Stimulated activated CD4-positive, alpha-beta T cell treated with anti-CD3 and anti-CD28 coated beads, Interleukin-4, amount 100 ng/mL, for 48 hours (primary cell): ENCODE measurements at places on chromosomes 11 and 22.

GRCh38 chr22:20106205-20106848 is 9.6 kb upstream of the RANBP1 start:
- DNase-seq: no peak

GRCh38 chr22:17319546-17319945 is 49.7 kb upstream of the CECR2 start:
- no peak for DNase-seq

DNA sequence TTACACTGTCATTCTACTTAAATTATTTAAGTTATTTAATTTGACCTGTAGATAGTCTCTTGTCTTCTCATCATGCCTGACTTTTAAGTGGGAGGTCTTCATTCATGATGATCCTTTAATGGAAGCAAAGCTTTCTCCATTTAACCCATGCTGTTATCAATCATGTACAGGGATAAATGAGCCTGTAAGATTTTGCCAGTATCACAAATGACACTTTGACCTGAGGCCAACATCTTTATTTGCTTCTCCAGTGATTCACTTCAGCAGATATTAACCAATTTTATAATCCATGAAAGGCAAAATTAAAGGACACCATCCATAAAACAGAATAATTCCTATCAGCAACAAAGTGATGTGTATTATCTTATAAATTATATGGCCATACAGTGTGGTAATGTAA is 7.7 kb downstream of the CCDC73 start:
- DNase-seq: no peak

DNA sequence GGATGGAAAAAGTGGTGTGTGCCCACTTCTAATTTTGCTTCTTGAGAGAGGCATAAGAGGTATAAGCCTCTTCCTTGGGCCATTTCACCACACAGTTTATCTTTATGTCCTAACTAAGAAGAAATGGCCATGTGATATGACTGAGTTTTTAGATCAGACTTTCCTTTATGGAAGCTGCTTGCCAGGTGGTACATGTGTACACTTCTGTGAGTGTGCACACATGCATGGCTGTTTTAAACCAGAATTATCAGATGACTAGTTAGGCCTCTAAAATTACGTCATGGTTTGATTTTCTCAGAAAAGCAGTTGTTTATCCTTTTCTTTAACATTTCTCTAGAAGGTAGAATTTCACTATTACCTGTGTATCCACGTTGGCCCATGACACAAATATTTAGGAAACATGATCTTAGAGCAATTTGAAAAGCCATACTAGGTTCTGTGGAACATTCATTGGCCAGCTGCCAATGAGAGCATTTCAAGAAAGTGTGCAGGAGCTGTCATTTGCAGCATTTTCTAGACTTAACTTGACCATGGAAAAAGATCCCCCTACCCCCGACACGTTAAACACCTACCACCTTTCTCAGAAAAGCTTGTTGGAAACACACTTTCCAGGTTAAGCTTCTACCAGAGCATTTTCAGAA is 109.2 kb upstream of the GAL start:
- no peak for DNase-seq

GRCh38 chr22:43346521-43346929 is 3.4 kb upstream of the SCUBE1 start:
- DNase-seq: peak; percentile 42

DNA sequence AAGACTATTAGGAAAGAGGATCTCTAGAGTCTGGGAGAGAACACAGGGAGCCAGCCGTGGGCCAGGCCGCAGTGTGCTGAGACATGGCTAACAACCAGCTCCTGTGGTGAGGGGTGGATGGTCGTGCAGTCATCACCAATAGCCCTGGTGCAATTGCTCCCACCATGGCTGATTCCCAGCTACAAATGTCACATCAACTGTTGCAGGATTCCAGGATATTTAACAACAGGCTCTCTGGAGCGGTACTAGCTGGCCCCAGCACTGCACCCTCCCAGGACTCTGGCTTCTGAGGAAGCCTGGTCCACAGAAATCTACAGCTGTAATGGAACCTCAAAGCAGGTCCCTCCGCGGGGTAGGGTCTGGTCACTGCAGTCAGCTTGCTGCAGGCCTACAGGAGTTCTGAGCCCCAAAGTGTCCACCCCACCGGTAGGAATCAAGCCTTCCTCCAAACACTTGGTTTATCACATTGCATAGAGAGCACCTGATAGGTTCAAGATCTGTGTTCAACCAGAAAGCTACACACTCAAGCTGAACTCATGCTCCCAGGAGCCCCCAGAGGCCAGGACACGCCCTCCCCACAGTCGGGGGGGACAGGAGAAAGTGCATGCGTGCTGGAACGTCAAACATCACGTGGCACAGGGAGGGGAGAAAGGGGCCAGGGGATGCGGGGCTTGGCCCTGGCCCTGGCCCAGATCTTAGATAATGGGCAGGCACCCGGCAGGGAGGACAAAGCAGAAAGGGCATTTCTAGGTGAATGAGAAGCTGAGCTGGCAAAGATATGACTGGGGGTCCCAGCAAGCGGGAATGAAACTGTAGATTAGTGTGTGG is 609.0 kb downstream of the TBC1D22A start:
- DNase-seq: no peak

DNA sequence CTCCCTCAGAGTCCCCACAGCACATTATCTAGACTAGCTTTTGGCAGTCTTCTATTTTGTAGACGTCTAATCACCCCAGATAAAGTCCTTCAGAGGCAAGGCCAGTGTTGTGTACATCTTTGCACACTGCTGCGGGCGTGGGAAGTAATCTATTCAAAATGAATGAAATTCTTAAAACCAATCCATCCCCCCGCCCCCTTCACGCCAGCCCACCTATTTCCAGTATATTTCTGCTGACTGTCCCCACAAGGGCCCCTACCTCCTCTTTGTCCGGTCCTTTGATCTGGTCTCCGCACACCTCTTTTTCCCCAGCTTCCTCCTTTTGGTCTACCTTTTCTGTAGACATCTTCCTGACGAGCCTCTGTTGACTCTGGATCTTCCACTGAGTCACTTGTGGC is 375 bp downstream of the BSCL2 start:
- no peak for DNase-seq

DNA sequence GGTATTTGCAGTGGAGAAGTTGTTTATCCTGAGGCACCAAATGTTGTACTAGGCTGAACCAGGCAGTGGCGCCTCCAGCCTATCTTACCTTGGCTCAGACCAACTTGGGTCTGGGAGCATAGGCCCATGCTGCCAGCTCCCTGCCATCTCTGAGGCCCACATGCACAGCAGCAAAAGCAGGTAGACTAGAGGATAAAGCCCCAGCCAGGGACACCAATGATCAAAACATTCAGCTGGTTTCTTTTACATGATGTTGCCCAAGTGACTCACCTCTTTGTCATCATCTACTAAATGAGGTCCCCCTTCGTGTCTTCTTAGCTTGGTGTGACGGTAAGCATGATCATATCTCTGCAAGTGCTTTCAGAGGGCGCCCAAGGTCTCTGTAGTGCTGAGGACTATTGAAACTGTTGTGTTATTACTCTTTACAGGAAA is 112.1 kb upstream of the DRD2 start:
- peak; percentile 20 for DNase-seq

DNA sequence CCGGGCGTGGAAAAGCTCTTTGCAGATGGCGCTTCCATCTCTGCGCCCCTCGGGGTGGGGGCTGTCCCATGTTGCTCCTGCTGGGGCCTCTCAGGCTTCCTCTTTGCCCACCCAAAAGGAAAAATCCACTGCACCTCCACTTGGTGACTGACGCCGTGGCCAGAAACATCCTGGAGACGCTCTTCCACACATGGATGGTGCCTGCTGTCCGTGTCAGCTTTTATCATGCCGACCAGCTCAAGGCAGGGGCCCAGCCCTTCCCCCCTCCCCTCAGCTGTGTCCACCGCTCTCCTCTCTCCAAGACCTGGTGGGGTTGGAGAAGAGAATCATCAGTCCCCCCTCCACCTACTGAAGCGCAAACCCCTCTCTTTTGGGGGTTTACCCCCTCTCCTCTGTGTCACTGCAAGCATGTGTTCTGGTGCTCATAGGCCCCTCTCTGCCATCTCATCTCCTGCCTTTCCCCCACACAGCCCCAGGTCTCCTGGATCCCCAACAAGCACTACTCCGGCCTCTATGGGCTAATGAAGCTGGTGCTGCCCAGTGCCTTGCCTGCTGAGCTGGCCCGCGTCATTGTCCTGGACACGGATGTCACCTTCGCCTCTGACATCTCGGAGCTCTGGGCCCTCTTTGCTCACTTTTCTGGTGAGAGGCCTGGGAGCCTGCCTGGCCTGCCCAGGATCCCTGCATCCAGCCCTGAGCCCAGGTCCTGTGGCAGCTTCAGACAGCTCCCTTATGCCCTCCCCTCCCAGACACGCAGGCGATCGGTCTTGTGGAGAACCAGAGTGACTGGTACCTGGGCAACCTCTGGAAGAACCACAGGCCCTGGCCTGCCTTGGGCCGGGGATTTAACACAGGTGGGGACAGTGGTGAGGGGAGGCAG is 1.8 kb downstream of the LARGE2 start:
- no peak for DNase-seq

- DNase-seq: no peak
These were observed 569.9 kb downstream of the LUZP2 start for GRCh38 chr11:25066706-25067105.

- DNase-seq: no peak
These were observed 3.5 kb upstream of the EEF1G start for GRCh38 chr11:62577046-62577714.

DNA sequence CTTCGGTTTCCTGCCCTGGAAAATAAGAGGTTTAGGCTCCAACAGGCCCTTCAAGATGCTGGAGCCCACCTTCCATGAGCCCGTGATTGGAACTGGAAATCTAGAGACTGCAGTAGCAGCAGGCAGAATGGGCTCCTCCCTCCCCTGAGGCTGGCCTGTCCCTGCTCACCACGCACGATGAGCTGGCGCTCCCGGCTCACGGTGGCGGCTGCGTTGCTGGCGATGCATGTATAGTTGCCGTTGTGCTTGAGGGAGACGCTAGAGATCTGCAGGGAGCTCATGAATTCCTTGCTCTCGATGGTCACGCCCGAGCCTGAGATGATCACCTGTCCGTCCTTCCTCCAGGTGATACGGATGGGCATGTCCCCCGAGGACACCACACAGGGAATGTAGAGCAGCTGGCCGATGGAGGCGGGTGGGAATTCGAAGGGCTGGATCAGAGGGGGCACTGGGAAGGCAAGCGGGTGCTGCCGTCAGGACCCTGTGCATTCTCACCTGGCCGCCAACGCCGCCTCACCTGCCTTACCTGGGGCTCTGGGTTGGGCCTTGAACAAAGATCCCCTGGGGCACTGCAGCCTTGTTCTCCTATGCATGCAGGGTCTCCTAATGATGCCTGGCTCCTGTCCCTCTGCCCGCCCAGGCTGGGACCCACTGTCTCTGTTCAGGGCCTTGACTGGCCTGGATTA is 177.8 kb downstream of the CEP164 start:
- DNase-seq: no peak

DNA sequence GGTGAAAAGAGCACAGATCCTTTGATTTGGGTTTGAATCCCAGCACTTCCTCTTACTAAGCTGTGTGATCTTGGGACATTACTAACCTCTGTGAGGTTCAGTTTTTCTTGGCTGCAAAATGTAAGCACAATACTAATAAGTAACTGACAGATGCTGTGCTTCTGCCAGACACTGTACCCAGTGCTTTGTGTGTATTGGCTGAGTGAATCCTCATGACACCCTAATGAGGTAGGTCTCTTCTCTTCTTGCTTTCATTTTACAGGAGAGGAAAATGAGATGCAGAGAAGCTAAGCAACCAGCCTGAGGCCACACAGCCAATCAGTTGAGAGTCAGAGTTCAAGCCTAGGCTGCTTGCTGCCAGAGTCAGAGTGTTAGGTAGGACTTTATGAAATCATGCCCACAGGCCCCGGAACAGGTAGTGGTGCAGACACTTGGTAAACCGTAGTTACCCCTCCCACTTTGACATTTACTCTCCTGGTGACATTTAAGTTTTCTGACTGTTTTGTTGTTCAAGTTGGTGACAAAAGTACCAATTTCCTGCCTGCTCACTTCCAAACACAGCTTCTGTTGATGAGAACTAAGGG is 21.2 kb downstream of the PTPRJ start:
- peak; percentile 60 for DNase-seq

GRCh38 chr11:130815956-130816355 is 100.3 kb downstream of the SNX19 start:
- DNase-seq: no peak

DNA sequence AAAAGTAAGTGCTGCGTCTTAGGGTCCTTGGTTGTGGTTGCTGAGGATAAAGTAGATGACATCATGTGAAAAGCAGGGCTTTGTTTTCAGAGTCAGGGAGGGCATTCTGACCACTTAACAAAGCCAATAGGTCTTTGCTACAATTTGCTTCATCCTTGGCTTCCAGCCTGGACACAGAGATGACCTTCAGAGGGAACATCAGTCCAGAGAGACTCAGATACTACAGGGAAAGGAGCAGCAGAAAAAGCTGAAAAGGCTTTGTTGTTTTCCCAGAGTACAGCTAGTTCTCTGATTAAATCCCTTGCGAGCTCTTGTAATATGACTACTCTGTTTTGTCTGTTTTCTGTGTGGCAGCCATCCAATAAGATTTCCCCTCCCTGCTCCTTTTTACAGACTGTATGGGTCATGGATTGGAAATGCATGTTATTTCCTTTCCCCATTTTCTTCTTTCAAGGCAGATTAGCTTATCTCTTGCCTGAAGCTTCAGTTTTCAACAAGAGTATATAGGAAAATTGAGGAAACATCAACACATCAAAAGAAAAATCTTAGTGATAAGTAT is 31.9 kb downstream of the ATG13 start:
- DNase-seq: no peak

DNA sequence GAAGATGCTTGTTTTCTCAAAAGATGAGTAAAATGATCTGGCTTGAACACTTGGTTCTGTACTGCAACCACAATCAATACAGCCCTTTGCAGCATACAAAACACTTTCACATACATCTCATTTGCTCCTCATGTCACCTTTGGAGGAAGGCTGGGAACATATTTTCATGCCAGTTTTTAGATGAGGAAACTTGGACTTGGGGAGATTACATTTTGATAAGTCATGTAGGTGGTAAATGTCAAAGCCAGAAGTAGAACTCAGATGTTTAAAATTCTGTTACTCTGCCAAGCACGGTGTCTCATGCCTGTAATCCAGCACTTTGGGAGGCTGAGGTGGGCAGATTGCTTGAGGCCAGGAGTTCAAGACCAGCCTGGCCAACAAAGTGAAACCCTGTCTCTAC is 121.8 kb downstream of the MICAL2 start:
- no peak for DNase-seq

DNA sequence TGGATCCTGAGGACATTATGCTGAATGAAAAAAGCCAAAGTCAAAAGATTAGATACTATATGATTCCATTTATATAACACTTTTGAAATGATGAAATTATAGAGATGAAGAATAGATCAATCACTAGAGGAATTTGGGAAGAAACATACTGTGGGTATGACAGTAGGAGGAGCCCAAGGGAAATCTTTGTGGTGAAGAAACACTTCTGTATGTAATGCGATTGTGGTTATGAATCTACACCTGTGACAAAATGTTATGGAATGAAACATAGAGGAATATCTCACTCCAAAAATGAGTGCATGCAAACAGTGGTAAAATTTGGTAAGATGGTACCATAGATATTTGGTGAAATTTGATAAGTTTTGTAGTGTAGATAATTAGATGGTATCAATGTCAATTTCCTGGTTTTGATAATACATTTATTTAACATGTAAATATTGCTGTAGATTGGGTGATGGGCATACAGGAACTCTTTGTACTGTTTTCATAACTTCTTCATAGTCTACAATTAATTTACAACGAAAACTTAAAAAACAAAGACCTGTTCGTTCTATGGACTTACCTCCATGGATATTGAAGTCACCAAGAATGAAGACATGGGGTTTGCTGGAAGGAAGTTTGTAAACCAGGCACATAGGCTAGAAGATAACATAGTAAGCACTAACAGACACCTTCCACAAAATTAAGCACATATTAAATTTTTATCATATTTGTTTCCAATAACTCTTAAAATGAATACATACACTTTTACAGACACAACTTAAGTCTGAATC is 11.5 kb downstream of the MRGPRX1 start:
- DNase-seq: no peak
